ENCODE measurements at places on chromosomes 3 and 15. TPM values are rescaled to one million over a fixed set of nuclear protein-coding genes. Genes with fewer than 3 reads are reported as not detected.
A peak's percentile ranks its signal among the peaks of the same experiment; 100 is the strongest.

- DNase-seq, result no peak
Measured at GRCh38 chr3:120769436-120769835, 26.9 kb downstream of the GTF2E1 start.

DNA sequence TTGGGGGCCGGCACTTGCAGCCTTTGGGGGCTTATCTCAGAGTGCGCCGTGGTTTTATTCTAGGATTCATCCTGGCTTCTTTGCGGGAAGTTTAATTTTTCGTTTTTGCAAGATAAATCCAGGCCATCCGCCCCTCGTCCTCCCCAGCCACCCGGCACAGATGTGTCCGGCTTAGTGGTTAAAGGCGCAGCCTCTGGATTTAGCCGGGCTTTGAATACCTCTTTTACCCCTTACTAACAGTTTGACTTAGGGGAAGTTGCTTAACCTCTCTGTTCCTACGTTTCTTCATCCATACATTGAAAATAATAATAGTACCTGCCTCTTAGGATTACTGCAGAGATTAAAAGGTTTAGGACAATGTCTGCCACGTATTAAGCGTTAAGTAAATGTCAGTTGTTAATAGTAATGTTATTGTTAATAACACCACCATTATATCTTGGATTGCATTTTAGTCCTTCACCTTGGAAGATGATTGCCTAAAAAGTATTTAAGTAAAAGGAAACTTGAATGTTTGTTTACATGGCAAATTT lies 714 bp downstream of the ECT2 start:
- no peak for DNase-seq

DNA sequence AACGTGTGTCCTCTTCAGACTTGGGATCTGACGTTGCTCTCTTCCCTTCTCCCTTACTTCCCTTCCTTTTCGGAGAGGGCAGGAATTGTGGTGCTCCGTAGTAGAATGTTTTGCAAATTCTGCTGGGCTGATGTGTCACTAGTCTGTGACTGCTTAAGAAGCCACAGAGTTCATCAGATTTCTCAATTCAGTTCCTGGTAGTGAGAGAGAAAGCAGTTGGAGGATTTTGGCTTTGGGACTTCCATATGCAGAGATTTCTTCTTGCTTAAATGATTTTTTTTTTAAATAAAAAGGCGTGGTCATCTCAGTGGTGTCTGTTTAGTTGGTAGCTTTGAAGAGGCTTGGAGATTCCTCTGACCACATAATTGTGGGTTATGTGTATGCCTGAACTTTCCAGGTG lies 10.1 kb downstream of the CEMIP start:
- DNase-seq, result no peak

DNA sequence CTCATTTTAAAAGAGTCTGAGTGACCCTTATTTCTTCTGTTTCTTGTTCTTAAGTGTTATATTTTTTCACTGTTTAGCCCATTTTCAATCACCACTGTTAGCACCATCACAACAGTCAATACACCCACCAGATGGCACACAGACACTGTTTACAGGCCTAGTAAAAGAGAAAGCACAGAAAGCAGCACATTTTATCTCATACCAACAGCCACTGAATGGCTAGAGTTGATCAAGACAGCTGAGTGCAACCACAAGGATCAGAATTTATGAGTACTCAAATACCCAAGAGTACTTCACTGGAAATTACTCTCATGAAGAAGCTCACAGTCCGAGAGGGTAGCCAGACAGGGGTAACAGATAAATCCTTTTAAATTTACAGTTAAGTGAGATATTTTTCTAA lies 127.0 kb downstream of the TFDP2 start:
- no peak for DNase-seq

- peak; percentile 24 for DNase-seq
Measured at GRCh38 chr15:68278595-68279405, 1.3 kb downstream of the FEM1B start.

GOLGA6L7 gene
- not detected for total RNA-seq

SLC6A11 gene
- total RNA-seq, result 1.6 TPM

All from Daoy (cell line).